ENCODE measurements at places on chromosomes 12 and 14.

DNA sequence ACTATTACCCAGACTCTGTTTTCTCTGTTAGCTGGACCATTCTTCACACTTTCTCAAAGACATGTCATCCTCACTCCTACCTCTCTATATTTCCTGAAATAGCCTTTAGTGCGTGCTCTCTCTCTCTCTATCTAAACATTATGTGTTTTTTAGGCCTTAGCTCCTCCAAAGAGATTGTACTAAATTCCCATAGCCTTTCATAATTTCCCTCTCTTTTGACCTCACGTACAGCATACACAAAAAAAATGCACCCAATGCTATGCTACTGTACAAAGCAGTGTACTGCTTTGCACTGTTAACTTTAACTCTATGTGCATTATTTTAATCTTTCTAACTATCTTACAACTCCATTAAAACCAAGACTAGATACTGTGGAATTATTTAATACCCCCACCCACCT, 288.4 kb downstream of the DAD1 start:
- no peak for DNase-seq

- DNase-seq = no peak
These were observed 5.8 kb downstream of the ADCK1 start for GRCh38 chr14:77805706-77806105.

- DNase-seq = no peak
These were observed 101.6 kb downstream of the SLC25A47 start for GRCh38 chr14:100424504-100425428.

DNA sequence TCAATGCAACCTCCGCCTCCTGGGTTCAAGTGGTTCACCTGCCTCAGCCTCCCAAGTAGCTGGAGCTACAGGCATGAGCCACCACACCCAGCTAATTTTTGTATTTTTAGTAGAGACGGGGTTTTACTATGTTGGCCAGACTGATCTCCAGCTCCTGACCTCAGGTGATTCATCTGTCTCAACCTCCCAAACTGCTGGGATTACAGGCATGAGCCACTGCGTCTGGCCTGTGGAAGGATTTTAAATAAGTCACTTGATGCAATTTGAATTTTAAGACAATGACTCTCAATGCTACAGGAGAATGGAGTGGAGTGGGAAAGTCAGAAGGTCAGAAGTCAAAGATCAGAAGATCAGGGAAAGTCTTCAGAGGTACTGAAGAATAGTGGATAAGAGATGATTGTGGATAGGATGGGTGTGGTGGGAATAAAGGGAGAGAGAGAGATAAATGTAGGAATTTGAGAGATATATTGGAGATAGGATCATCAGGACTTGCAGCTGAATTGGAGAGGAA, 15.4 kb downstream of the TMEM52B start:
- no peak for DNase-seq

DNA sequence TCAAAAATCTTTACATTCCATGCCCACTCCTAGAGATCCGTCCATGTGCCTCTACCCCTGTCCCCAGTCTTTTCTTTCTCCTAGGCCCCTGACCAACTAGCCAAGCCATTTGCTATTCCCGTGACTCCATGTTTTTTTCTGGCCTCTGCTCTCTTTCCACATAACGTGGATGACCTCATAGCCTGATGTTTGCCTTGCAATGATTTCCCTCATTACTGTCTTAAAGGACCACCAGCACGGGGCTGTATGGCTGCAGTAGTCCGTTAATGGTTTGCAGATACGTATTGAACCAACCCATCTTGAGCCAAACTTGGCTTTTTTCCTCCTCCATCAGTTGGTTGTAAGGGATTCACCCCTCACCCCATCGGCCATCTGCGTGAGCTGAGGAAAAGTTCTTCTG, 226.0 kb downstream of the PCNX1 start:
- DNase-seq = no peak

- no peak for DNase-seq
These were observed 315.8 kb downstream of the ZFP36L1 start for GRCh38 chr14:68477110-68477455.

- DNase-seq = no peak
These were observed 130.3 kb upstream of the NUDT4 start for GRCh38 chr12:93247313-93247991.

- DNase-seq = no peak
These were observed 155.0 kb upstream of the RTL1 start for GRCh38 chr14:101058571-101058970.

DNA sequence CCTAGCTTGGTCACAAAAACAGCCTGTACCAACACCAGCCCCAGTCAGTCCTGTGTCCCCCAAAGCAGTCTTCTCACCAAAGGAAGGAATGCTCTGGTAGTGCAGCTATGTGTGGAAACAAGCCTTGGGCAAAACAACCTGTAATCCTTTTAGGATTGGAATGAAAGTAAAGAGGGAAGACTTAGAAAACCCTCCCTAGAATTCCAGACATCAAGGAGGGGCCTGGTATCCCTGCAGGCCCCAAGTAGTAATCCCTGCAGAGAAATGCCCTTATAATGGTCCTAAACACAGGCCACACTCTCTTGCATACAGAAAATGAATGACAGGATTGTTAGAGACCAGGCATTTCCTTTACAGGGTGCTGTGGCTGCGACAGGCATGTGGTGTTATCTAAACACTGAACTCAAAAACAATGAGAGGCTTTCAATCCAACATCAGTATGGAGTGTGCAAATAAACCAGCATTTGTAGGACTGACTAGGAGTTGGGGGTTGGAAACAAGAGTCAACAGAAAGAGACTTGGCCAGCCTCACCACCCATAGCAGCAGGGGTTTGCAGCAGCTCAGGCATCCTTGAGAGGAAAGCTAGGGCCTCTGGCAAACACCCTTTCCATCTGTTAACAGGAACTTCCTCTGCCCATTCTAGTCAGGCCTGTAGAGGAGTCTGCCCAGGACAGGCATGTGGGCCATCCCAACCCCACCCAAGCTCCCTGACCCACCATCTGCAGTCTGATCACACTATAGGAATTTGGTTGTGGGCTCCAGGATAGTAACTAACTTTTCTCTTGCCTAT, 59.1 kb downstream of the DCAF5 start:
- no peak for DNase-seq

- DNase-seq = no peak
These were observed 411.2 kb downstream of the AEBP2 start for GRCh38 chr12:19850346-19851065.

DNA sequence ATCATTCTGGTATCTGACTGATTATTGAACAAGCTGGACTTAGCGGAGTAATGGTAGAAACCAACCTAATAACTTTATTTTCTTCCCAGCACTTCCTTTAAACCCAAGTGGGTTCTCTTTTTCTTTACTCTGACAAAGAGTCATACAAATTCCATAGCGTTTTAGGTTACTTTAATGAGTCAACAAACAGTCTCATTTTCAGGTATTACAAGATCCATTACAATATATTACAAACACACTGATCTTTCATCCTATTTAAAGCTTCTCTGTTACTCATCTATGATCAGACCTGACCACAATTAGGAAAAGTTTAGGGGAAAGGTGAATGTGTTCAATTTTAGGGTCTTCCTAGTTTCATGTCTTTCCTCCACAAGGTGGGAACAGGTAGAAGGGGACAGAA, 39.4 kb upstream of the PTPRQ start:
- no peak for DNase-seq

DNA sequence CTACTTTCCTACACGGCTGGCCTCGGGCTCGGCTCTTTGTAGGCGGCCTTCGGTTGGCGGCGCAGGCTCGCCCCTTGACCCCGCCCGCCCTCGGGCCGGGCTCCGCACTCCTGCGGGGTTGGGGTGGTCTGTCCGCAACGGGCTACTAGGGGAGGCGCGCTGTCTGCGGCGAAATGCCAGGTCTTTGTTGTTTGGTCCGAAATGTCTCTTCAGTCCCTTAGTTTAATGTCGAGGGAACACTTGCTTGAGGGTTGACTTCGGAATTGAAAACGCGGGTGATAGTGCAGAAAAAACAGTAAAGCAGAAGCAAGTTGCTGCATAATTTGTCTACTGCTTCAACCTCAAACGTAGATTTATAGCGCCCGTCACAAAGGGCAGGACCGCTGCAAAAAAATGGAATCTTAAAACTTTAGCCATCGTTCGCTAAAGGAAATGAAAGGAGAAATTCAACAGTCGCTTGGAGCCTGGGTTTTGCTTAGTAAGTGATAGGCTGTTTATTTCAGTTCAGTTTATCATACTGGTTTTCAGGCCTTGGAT, 390 bp downstream of the JKAMP start:
- DNase-seq = no peak

GRCh38 chr14:100783630-100784370, 42.1 kb upstream of the MEG3 start:
- DNase-seq = peak; percentile 95

DNA sequence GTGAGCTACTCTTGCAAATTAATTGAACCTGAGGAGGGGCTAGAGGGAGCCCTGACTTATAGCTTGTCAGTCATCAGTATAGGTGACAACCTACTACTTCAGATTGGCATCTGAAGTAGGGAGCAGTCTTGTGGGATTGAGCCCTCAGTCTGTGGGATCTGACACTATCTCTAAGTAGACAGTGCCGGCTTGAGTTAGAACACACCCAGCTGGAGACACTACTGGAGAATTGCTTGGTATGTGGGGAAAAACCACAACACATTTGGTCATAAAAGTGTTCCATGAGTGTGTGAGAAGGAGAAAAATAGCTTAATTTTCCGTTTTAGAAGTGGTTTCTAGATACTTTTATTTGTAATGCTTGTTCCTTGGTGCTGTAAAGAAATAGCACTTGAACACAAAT, 30.5 kb upstream of the DDHD1 start:
- no peak for DNase-seq

- DNase-seq = no peak
These were observed 71.5 kb upstream of the ARID2 start for GRCh38 chr12:45658020-45658419.

GRCh38 chr14:56297449-56297848, 179.2 kb downstream of the PELI2 start:
- DNase-seq = no peak
